ENCODE measurements at places on chromosomes 2 and 18. TPM values are rescaled to one million over a fixed set of nuclear protein-coding genes. Genes with fewer than 3 reads are reported as not detected.

The MTCL1 gene
- 38.6 TPM for total RNA-seq

The WDR12 gene
- 12.2 TPM for total RNA-seq

The CPLX4 gene
- not detected for total RNA-seq

The CACNB4 gene
- 0.36 TPM for total RNA-seq

The ACYP2 gene
- 5.8 TPM for total RNA-seq

The PPM1G gene
- total RNA-seq: 95.9 TPM

The RFTN2 gene
- total RNA-seq: 2.3 TPM

The SOX11 gene
- 4.7 TPM for total RNA-seq

Measured in IMR-90 (cell line).